Anterior cingulate cortex (tissue), 58 donors: ENCODE measurements at places on chromosomes 1 and 21.

DNA sequence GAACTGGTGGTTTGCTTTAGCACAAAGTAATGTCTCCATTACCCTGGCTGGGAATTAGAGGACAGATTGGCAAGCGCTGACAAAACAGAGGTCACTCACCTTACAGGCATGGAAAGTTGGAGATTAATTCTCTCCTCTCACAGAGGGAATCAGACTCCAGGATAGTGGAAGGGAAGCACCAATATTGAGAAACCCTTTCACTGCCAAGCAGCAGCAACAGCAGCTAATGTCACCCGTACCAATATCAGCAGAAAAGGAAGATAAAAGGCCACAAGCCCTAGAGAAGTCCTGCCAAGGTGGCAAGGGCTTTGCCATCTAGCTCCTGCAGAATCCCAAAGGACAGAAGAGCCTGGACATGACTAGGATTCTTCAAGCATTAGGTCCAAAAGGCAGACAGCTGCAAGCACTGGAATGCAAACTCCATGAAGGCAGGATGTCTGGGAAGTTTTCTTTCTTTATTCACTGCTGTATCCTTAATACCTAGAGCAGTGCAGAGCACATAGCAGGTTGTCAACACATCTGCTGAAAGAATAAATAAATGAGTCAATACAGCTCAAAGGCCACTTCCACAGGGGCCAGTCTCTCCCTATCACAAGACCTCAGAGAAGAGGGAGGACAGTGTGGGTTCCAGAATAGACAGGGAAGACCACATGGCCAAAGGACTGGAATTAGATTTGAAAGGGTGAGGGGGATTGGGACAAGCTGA is 57.2 kb downstream of the ERI3 start:
- DNase-seq = no peak

DNA sequence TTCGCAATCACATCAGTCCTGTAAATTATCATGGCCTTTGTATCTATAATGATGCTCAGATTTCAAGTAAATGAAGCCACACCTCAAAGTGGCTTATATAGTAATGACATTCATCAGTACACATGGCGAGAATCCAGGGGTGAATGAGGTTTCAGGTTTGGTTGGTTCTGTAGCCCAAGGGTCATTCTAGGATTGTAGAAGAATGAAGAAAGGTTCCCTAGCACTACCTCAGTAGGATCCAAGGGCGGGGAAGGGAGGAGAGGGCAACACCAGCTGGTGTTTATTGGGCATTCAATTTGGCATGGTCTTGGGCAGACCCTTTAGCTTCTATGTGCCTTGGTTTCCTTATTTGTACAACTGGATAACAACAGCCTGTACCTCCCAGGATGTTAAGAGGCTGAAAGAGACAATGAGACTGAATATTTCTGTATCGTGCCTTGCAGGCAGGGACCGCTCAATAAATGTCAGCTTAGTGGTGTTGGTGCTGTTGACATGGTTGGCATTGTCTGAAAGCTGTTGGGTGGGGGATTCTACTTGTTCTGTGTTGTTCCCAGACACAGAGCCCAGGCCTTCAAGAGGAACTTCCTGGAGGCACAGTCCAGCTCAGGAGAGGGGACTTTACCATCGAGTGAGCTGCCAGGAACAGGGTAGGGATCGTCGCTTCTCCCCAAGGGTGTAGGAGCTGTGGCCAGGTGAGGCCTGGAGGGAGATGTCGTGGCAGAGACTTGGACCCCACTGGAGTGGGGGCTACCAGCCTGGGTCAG is 388.2 kb downstream of the PTPRU start:
- no peak for DNase-seq

- no peak for DNase-seq
Observed at GRCh38 chr1:114088392-114089299, 65.0 kb downstream of the SYT6 start.

DNA sequence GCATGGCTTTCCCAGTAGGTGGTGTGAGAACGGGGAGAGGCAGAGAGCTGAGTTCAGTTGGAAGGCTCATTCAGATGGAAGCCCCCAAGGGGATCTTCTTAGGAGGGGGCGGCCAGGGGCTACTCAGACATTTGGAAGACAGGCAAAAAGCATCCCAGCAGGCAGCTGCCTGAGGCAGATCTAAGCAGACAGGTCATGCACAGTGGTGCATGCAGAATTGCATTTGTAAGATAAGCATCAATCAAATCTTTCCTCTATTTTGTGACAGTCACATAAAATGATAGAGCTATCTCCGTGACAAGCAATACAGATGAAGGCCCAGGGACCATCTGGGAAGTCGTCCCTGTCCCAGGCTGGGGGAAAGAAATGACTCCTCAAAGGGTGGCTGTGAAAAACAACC is 3.8 kb downstream of the RAB3B start:
- no peak for DNase-seq

- DNase-seq = peak; percentile 6
Observed at GRCh38 chr1:178726087-178726517, 1.1 kb downstream of the RALGPS2 start.

DNA sequence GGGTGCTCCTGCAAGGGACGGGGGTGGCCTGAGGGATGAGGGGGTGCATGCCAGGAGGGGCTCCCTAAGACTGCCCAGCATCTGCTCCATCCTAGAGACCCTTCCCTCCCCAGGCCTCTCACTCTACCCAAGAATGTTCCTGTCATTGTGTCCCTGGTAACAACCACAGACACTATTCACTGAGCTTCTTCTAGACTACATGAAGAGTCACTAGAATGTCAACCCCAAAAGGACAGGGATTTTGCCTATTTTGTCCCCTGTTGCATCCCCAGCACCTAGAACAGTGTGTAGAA is 2.9 kb downstream of the TNFRSF25 start:
- DNase-seq = no peak

GRCh38 chr1:47323599-47324031 is 9.7 kb upstream of the STIL start:
- no peak for DNase-seq

DNA sequence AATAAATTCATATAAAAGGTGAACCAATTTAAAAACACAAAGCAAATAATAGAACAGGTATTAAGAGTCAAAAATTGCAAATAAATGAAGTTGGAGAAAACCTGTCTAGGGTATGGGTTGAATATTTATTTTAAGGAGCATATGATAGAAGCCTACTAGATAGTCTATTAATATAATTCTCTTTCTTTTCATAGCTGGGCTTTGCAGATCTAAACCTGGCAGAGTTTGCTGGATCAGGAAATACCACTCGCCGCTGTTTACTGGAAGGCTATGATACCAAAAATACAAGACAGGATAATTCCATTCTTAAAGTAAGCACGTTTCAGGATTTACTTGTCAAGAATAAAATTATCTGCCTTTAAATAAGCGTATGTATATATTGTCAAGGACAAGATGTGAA is 48.9 kb downstream of the HENMT1 start:
- no peak for DNase-seq

DNA sequence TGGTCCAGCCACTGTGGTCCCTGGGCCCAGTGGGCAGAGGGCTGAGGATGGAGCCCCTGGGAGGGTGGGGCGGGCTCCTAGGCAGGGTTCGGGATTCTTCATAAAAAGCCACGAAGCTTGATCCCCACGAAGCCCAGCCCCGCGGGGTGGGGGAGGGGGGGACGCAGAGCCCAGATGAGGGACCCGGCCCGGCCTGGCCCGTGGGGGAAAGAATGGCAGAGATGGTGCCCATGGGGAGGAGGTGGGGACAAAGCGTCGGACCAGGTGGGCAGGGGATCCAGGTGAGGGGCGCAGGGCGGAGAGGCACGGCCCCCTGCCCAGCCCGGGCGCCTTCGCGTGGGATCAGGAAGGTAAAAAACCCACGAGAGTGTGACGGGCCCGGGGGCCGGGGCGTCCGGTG is 6.0 kb upstream of the SMIM12 start:
- DNase-seq = no peak

DNA sequence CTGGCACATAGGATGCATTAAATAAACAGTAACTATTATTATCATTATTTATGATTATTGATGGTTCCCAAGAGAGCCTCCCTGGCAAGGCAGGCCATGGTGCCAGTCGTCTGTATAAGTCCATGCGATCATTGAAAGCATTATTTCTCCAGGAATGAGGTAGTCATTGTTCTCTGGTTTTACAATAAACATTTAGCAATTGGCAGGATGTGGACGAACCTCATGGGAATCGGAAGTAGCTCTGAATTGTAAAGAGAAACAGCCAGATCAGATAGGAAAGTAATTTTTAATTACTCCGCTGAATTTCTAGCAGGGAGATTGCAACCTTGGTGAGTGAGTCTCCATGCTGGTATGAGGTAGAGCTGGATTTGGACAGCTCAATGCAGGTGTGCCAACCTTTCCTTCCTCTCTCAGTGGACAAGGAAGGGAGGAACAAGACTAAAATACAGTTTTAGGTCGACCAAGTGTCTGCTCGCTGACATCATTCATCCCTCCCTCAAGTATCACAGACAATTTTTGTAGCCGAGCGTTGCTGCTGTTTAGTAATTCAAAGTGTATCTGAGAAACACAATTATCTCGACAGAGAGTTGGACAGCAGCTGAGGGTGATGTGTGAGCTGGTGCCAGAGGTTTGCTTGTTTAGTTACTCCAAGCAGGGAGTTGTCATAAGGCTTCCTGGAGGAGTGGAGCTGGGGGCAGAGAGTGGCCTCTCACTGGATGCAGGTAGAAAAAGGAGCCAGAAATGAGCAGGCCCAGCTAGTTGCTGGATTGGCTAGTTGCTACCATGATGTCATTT is 250.8 kb downstream of the KCNJ6 start:
- no peak for DNase-seq

DNA sequence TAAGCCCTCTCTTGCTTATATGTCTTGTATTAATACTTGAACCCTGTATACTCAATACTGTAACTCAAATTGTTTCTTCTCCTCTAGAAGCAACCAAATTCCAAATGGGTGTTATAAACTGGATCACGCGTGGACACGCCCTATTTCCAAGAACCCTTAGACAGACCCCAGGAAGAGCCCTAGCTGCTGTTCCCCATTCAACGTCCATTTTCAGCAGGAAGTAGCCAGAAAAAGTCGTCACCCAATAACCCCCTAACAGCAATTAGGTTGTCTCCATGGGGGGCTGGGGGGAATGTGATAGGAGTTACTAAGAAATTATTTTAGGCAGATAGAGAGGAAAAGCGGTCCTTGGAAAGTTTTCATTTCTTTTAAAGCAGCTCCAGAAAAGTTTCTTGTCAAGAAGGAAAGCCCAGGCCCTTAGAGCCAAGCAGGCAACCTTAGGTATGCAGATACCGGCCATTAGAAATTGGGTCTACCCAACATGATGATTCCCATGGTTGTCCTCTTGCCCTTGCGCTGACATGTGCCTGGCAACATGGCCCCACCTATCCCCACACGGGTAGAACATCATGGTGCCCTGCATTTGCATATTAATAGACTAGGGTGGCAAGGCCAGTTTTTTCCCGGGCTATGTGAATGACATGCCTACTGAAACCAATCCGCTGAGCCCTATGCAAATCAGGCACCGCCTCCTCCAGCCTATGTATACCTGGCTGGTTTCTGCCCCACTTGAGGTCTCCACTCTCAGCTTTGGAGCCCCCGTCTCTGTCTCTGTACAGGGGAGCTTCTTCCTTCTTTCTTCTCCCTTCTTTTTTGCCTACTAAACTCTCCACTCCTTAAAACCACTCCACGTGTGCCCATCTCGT is 4.0 kb upstream of the CD46 start:
- DNase-seq = no peak

- peak; percentile 33 for DNase-seq
Observed at GRCh38 chr21:33036430-33037162, 10.9 kb downstream of the OLIG2 start.

- no peak for DNase-seq
Observed at GRCh38 chr1:63411066-63411465, 43.6 kb downstream of the ALG6 start.

DNA sequence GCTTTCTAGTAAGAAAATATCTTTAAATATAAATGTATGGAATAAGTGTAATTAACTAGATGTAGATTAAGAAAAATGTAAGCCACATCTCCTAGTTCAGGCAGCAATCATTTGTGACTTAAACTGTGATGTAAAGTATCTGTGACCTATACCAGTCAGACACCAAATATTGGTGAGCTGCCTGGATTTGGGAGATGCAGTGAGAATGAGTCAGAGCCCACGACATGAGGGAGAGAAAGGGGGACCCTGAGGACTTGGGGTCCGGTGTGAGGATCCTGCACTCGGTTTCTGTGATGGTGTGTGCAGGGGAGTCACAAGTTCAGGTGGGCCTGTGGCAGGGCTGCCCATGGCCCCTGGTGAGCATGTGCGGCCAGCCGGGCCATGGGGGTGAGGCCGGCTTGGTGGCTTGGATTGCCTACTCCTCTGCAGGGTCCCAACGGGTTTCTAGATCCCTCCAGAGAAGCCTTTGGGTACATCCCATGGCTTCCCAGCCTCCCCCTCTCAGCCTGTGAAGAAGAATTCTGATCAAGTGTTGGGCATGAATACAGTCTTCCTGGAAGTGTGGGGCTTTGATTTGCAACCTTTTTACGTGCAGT is 19.0 kb upstream of the ABCG1 start:
- no peak for DNase-seq

- no peak for DNase-seq
Observed at GRCh38 chr21:37032877-37033471, 26.5 kb downstream of the RIPPLY3 start.
